ENCODE measurements at places on chromosomes 6 and 20.

DNA sequence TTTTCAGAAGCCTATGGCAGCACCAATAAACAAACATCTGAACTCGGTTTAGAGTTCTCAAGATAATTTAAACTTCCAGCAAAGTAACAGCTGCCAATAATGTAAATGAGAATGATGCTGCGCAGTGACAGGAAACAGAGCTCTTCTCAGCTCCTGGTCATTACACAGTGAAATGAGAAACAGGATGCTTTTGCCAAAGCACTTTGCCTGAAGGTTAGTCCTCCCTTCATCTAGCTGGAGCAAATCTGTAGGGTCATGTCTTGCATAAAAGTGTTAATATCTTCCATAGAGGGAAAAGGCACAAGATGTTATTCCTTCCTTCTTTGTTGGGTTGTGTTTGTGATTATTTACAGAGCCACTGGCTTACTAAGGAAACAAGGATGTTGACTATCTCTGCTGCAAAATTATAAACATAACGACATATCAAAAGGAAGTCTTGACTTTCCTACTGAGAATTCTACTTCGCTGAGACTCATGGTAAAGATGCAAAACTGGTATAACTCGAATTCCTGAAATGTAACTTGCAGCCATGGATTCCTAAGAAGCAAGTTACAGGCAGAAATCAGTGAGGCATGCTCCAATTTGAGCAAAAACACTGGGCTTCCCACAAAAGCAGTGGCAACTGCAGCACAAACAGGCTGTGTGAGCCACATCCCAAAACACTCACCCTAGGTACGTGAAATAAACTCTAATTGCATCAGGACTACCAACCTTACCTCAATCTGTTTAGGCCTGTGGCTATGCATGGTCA lies 102.5 kb upstream of the BEND6 start:
- no peak for DNase-seq

- no peak for DNase-seq
Observed at GRCh38 chr6:106315765-106316374, 9.7 kb downstream of the ATG5 start.

- peak; percentile 50 for DNase-seq
Observed at GRCh38 chr20:34578521-34578920, 20.0 kb downstream of the MAP1LC3A start.

DNA sequence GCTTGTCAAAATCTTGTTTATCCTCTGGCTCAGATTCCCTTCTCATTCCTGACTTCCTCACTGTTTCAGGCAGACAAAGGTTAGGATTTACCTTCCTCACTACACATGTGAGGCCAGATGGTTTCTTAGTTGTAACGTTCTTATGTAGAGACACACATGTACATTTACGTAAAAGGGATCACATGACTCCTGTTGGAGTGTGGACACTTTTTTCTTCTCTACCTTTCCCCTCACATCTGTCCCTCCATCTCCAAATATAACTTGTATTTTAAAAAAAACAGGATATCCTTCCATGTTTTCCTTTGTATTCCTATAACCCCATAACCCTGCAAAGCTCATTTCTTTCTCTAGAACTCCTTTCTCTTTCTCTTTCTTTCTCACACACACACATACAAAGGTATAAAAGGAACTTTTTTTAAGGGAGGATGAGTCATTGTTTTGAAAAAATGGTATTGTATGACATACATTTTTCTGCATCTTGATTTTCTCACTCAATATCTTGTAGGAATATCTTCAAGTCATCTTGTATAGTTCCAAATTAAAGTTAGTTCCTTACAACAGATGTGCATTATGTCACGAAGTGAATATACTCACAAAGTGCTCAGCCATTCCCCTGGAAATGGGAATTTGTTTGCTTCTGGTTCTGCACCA lies 78.2 kb upstream of the SULF2 start:
- no peak for DNase-seq

DNA sequence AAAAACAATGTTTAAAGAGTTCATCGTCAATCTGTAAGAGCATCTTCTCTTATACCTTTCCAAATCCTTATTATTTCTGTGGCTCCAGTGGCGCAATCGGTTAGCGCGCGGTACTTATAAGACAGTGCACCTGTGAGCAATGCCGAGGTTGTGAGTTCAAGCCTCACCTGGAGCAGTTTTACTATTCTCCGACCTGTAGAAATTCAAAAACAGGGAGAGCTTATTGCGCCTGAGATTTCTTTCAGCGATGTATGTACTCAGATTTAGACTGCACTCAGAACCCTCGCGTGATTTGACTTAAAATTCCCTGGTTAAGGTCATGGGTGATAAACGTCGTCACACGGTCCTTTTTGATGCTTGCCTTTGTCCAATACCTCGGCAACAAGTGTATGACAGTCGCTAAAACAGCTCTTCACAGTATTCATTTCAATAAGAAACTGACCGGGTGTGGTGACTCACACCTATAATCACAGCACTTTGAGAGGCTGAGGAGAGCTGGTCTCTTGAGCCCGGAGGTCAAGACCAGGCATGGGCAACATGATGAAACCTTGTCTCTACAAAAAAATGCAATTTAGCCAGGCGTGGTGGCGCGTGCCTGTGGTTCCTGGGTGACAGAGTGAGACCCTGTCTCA lies 11.9 kb downstream of the GPX5 start:
- DNase-seq, result no peak

DNA sequence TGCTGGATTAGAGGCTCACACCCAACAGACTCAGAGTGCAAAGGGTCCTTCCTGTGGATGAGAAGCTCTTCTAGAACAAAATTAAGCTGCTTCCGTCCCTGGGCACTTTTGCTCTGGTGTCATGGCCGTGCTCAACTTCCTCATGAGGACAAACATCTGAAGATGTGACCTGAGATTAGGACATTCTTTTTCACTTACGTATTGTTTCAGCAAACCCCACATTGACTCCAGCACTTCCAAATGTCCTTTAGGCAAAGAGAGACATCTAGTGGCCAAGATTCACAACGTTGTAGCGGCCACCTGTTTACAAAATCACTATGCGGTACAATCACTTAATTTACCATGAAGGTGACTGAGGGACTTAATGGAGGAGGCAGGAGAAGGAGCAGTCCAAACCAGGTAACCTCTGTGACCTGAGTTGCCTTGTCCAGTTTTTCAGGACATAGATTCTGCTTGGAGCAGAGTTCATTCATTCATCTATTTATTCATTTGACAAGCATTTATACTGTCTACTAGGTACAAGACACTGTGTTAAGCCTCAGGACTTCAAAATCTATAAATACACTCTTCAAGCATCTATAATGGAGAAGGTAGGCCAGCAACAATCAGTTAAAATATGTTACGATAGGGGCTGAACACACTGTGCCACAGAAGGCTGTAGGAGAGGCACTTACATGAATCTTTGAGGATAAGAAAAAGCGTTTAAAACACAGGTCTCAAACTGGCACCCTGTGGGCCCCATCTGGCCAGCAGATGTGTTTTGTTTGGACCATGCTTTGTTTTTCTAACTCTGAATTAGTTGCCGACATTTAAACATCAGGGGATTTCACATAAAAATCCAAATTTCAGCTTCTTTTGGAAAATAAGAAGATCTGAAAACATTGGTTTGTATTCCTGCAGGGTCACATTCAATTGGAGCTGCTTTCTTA lies 5.6 kb upstream of the ADGRF1 start:
- DNase-seq, result no peak

DNA sequence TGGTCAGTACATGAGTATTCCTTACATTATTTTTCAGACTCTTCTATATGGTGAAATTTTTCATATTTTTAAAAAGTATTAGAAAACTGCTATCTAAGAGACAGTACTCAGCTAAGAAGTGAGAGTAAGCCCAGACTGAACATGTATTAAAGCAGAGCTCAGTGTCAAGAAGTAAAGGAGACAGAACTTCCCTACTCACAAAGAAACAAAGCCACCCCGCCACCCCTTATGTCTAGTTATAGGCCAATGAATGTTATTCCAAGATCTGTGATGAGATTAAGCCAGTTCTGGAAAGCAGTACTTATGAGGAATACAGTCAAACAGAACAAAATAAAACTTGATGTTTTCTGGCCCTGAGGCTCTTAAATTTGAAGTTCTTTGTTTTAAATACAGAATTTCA lies 114.5 kb downstream of the RNGTT start:
- DNase-seq, result no peak

DNA sequence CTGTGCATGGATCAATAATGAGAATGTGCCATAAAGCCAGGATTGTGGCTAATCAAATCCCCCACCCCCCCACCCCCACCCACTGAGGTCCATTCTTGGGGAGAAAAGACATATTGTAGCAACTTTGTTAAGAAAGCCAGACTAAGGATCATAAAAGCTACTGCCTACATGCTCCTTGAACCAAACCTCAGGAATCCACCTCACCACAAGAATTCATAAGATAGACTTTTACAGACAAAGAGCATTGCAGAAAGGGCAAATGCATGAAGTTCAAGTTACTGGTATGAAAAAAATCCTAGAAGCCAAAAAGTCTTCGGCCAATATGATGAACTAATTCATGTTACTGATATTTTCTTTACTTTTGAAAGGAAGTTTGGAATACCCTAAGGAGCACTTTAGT lies 187.9 kb upstream of the ARID1B start:
- DNase-seq, result no peak

GRCh38 chr20:6081236-6081635 lies 27.4 kb upstream of the LRRN4 start:
- no peak for DNase-seq

- DNase-seq, result no peak
Observed at GRCh38 chr6:5827056-5827904, 179.4 kb downstream of the NRN1 start.

DNA sequence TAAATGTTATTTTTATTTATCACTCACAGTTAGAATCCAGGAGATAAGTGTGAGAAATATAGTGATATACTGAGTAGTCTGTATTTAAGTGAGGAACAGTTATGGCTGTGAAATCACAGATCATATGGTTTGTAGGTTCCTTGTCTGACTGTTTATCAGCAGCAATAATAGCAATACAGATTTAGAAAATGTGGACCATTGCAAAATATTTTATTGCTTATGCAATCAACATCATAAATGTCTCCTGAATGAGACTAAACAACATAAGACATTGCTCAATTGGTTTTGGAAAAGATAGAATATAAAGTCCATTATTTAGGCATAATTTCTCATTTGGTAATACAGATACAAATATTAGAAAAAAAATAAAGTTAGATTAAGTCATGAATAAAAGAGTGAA lies 43.7 kb downstream of the CCDC170 start:
- no peak for DNase-seq

- no peak for DNase-seq
Observed at GRCh38 chr20:9262653-9263194, 193.8 kb downstream of the PLCB4 start.

- no peak for DNase-seq
Observed at GRCh38 chr6:143465546-143465945, 14.9 kb downstream of the PEX3 start.

DNA sequence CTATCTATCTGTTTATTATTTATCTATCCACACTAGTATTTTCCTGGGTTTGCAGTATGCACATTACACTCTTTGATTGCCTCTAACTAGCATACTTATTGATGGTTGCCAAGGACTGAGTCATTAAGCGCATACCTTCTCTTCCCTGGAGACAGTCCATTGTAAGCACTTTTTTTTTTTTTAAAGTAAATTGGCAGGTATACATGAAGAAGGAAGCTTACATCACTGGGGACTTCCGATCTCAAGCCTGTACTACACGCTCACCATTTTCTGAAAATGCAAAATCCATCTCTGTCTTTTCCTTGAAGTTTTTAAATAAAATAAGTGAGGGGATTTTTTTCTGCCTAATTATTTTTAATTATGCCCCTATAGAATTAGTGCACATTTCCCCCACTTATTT lies 63.5 kb downstream of the HMGN3 start:
- no peak for DNase-seq

DNA sequence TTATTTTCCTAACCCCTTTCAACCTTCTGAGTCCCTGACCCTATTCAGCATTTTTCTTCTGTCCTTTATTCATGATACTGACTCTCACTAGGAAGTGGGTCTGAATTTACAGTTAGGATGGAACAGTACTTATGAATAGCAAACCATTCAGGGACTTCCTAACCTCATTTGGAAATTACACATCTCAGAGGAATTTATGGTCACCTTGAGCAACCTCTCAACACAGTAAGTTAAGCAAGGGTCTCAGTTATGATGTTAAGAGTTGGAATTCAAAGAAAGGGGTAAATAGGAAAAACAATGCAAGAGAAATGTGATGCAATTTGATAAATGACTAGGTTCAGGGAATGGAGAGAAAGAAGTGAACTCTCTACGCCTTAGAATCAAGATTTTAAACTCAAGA lies 97.3 kb downstream of the GPR6 start:
- DNase-seq, result no peak

- no peak for DNase-seq
Observed at GRCh38 chr20:16922834-16923233, 174.7 kb downstream of the OTOR start.

DNA sequence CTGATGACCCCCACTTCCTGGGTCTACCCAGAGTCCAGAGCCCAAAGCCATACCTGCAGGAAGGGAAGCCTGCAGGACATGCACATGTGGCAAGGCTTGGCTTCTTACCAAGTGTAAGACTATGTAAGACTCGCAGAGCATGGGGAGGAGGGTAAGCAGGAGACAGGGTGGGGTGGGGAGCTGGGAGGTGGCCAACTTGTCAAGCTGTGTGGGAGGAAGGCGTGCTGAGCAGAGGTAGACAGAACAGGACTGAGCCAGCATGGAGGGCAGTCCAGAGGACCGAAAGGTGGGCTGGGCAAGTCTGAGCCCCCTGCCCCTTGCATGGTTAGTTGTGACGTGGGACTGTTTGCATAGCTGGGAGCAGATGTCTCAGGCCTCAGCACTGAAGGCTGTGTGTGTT lies 53.4 kb upstream of the RNF24 start:
- peak; percentile 89 for DNase-seq

GRCh38 chr6:36930483-36930882 lies 24.1 kb upstream of the PI16 start:
- DNase-seq, result no peak

DNA sequence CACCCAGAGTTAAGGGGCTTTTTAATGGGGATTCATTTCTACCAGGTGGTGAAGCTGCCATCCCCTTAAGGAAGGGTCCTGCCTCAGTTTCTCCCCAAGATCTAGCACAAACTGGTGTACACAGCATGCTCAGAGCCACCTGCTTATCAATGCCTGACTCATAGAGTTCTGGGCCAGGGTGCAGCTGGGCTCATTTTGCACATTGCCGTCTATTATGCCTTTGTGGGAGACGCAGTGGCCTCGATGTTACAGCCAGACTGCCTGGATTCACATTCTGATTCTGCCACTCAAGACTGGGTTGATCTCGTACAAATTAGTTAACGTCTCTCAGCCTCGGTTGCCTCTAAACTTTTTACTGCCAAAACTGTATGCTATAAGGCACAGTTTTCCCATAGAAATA lies 365.7 kb downstream of the ZFAND3 start:
- no peak for DNase-seq

DNA sequence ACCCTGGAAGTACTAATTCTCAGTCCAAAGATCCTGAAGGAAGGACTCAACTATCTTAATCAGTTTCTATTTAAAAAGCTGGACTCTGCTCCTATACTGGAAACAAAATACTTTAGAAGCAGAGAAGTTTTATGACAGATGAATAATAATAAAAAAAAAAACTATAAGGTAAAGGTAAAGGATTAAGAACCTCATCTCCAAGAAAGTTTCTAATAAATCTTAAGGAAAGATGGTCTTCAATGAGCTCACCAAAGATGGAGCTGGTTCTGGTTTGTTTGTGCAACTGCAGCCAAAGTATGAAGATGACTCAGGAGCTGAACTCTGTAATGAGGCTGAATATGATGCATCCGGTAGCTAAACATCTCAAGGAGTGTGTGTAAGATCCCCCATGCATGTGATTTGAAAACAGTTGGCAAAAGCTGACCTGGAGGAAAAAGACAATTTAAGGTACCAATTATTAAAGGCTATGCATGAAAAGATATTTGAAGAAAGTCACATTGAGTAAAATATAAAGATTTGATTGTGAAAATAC lies 25.2 kb downstream of the MED23 start:
- DNase-seq, result no peak

Measured in RWPE2 (cell line).